ENCODE measurements at places on chromosomes 12 and 14.
A peak's percentile ranks its signal among the peaks of the same experiment; 100 is the strongest.

- no peak for DNase-seq
These were observed 10.0 kb downstream of the NUAK1 start for GRCh38 chr12:106128585-106129328.

DNA sequence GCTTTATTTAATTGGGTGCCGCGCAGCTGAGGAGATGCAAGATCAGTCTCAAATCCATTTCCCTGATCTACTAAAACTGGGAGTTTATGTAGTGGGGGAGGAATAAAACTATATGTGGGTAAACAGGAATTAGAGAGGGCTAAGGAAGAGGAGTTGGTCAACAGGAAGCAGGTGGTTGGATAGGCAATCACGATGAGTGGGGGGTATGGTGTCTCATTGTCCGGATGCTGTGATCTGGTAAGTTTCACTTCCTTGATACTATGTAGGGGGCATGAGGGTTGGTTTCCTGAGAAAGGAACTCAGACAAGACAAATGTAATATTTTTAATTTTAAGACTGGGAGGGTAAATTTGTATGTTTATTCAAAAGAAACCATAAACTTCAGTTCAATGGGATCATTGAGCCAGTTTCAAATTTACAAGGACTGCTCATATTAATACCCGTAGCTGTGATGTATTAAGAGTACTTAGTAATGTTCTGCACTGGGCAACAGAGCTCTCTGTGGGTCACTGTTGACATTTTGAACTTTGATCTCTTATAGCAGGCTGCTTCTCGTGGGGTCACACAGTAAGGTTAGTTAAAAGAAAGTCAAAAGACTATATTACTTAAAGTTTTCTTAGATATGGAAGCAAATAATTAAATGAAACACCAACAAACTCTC, 786.2 kb upstream of the FBXO33 start:
- DNase-seq: no peak

- DNase-seq: no peak
These were observed 318.8 kb downstream of the NAV3 start for GRCh38 chr12:78149459-78149858.

- DNase-seq: no peak
These were observed 145.2 kb upstream of the WSCD2 start for GRCh38 chr12:107983756-107984472.

- no peak for DNase-seq
These were observed 7.8 kb downstream of the CFAP73 start for GRCh38 chr12:113157218-113157859.

DNA sequence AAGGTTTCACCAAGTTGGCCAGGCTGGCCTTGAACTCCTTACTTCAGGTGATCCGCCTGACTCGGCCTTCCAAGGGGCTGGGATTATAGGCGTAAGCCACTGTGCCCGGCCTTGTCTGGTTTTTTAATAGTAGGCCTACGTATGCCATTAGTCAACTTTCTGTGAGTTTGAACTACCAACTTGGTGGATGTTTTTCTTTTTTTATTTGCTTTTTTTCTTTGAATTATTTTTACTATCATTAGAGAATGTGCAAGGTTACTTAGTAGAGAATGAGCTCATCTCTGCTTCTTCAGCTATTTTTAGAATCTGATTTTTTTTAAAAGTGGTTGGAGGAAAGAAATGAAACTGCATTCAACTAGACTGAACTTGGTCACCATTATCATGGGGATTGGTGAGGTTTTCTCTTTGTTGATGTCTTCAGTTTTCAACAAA, 51.4 kb downstream of the HMGA2 start:
- no peak for DNase-seq

DNA sequence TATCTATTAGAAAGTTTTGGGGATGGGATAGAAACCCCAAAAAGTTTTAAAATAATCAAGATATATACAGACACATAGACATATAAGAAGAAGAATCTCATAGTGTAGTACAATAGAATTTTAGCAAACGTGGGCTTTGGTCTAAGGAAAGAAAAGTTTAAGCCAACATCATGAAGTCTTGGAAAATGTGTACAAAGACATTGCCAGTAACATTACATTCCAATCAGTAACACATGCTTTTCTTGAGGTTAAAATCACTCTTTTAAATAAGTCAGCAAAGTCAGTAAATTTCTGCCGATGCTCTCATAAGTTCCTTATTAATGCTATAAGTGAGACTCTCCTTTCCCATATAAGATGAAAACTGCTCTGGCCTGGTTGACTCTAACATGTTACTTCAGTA, 201.1 kb upstream of the LRIG3 start:
- no peak for DNase-seq

- DNase-seq: no peak
These were observed 92.9 kb downstream of the HMGA2 start for GRCh38 chr12:65916991-65917695.

GRCh38 chr12:119870457-119870856, 6.7 kb downstream of the CIT start:
- no peak for DNase-seq

- no peak for DNase-seq
These were observed 3.5 kb upstream of the LRTM2 start for GRCh38 chr12:1816730-1817348.

DNA sequence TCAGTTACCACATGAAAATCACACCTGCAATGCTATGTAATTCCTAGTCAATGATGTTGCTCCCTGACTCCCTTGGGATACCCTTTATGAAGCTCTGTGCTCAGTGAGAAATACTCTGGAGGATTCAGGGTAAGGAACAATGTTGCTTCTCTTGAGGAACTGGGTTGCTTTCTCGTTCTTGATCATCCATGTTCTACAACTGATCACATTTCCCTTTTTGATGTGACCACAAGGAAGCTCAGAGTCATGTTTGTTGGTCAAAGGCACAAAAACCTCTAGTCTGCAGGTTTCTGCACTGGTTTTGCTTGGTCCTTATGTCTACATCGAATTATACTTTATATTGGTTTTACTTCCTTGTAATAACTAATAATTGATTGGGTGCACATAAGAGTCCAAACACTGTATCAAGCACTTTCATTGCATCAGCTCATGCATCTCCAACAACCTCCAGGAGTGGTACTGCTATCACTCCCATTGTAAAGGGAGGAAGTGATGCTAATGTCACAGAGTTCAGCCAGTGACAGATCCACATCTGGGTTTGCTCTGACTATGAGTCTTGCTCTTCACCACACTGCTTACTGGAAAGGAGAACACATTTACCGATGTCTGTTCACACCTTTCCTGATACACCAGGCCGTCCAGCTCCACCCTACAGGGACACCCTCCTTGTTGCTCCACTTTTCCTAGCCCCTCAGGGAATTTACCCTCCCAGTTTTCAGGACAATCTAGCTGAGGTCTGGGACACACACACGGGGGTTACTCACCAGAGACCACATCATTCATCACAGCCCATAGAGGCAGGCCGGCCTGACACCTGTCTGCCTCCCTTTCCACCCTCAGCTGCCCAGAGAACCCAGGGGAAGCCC, 41.0 kb downstream of the CMKLR1 start:
- DNase-seq: no peak

DNA sequence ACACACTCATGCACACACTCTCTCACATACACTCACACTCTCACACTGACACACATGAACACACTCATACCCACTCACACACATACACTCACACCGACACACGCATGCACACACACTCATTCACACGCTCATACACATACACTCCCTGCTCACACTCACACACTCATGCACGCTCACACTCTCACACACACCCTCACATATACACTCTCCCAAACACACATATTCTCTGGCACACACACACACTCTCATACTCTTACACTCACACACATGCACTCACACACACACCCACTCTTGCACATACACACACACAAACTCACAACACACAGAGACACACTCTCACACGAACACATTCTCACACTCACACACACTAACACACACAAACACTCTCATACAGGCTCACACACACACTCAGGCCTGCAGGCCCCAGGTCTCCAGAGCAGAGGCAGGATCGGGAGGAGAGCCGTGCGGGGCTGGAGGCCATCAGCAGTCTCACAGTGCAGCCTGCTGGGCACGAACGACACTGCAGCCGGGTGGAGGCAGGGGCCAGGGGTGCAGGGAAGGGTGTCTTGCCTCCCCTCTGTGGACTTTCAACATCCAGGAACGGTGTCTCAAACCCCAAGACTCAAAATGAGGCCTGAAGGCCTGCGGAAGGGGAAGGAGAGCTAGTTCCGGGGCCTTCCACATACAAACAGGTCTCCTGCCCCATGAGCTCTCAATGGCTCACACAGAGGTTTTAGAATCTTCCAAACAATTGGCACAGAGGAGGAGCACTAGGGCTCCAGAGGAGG, 148.7 kb downstream of the ANO2 start:
- DNase-seq: peak; percentile 16

DNA sequence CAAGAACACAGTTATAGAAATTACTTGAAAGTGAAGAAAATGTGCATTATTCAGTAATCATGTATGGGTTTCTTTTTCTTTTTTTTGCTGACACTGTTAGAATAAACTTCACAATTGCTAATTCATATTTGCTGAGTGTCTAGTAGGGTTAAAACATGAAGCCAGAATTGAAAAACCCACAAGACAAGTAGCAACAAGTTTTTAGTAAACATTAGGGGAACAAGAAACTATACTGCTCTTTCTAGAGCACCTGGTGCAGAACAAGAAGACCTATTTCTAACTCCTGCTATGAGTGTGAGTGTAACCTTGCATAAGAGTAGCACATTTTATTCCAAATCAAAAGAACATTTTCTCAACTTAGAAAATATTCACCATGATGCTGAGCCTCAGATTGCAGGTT, 83.2 kb downstream of the ITPR2 start:
- no peak for DNase-seq

DNA sequence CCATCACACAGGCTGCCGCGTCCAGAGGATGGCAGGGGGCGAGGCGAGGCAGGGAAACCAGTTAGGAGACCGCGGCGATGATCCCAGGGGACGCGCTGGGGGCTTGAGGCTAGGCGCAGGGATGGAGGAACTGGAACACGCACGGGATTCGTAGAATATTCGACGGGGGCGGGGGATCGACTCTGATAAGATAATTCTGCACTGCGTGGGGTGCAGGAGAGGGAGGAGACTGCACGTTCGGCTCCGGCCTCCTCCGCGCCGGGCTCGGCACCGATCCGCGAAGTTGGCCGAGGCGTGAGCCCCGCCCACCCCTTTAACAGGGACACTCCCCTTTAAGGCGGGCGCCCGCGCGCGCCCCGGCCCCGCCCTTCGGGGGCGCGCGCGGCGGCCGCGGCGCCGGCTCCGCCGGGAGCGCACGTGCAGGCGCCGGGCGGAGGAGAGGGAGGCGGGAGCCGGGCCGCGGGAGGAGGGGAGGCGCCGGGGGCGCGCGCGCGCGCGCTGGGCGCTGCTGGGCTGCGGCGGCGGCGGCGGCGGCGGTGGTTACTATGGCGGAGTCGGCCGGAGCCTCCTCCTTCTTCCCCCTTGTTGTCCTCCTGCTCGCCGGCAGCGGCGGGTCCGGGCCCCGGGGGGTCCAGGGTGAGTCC, at the start of gene ACVR1B:
Gene ACVR1B (plus strand): TSS at position 501 of the 644 bp plus-strand sequence. CDS start 45 bp downstream, at position 546.
- peak; percentile 88 for DNase-seq

GRCh38 chr12:93740751-93741150, 63.6 kb downstream of the CRADD start:
- DNase-seq: no peak

DNA sequence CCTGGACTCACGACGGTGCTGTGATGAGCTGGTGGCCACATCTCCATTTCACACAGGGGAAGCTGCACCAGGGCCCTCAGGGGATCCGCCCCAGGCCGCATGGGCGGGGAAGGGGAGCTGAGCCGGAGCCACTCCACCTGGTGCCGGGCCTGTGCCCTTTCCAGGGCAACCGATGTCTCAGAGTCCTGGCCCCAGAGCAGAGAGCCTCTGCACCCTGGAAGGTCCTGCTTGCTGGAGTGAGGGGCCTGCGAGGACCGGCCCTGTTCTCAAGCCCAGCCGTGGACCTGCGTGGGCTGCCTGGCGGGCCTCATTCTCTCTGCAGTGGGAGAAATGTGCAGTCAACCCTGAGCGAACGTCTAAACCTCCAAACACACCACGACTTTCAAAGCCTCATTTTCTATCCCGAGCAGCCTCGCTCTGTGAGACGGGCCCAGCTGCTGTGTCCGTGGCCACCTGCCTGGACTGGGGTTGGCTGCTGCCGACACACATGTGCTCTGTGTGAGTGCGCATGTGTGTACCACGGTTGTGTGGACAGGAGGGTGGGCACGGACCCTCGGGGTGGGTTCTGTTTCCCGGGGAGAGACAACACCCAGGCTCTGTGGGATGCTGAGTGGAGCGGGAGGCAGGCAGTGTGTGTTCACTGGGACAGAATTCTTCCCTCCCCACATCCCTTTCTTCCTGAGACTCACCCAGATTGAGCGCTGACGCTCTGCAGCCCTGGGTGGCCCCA, 163.5 kb downstream of the KIF26A start:
- no peak for DNase-seq

GRCh38 chr14:88550078-88550477, 4.7 kb downstream of the PTPN21 start:
- DNase-seq: no peak

- peak; percentile 41 for DNase-seq
These were observed 840 bp downstream of the SIX4 start for GRCh38 chr14:60723116-60723906.

- peak; percentile 54 for DNase-seq
These were observed 17.0 kb downstream of the ZDHHC22 start for GRCh38 chr14:77124345-77125280.

GRCh38 chr14:62369919-62370560, 607.8 kb downstream of the SNAPC1 start:
- DNase-seq: no peak

- no peak for DNase-seq
These were observed 17.2 kb upstream of the GALNT9 start for GRCh38 chr12:132346471-132347175.

DNA sequence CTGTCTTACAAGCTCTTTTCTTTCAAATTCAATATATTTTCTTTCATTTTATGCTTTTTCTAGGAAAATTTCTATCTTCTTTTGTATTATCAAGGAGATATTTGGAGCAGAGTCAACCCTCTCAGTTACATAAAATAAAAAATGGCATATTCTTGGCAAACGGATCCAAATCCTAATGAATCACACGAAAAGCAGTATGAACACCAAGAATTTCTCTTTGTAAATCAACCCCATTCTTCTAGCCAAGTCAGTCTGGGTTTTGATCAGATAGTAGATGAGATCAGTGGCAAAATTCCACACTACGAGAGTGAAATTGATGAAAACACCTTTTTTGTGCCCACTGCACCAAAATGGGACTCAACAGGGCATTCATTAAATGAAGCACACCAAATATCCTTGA, 20.6 kb downstream of the PIK3C2G start:
- DNase-seq: no peak

Data from activated CD4-positive, alpha-beta T cell treated with anti-CD3 and anti-CD28 coated beads, Interleukin-2, amount 50 U/mL, for 48 hours (primary cell).